SK-N-SH treated with all-trans-retinoic acid at 6 μM for 48 hours (cell line): ENCODE measurements at places on chromosomes 5 and 9.

GRCh38 chr9:17509701-17510100 lies 69.2 kb upstream of the SH3GL2 start:
- peak; percentile 37; the same call in 1 of the 3 replicates for ATAC-seq

DNA sequence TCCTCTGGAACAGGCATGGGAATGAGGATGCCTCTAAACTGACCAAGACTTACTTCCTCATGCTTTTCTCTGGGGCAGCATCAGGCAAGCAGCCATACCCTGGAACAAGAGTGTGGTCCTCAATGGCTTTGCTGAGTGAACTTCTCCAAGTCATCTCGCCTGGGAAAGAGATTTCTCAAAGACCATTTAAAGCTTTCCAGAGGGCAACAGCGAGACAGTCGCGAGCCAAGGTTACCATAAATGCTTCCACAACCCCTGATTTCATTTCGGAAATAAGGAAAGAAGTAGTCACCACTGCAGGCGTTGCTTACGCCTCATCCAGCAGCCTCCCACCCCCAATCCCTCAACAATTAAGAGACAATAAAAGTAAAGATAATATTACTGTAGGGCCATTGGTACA lies 1.1 kb upstream of the SNCAIP start:
- ATAC-seq = no peak

DNA sequence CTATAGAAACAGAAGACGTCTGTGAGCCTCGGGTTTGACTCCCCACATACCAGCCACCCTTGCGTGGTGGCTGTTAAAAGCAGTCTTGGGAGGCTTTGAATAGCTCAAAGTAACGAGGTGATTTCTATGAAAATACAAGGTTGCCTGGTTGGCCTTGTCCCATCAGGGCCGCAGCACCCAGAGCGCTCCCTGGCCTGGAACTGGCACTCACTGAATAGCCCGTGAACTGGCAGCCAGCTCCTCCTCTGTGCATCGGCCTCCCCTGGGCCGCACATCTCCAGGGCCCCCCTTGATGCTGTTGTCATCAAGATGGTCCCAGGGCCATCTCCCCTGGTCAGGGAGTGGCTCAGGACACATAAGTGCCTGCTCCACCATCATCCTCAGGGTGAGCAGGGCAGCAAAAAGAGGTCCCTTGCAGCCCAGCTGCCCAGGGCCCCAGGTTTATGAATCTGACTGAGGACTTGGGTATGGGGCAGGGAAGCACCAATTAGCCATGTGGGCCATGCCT lies 144.6 kb upstream of the PPP1R26 start:
- no peak for ATAC-seq

DNA sequence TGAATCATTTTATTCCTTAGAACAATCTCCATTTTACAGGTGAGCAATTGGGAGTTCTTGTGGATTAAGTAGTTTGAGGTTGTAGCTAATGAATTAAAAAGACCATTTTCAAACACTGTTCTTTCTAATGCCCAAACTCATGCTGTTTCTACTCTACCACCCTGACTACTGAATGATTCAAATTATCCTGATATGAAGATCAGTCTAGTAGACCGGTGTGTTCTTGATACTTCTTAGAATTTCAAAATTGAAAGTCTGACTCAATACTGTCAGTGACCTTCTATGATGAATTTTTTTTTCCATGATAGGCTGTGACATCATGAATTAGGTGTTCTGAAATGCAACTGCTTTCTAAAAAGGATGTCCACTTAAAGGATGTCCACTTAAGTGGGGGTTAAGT lies 515.5 kb downstream of the DMAC1 start:
- no peak for ATAC-seq

- ATAC-seq = no peak
These were observed 237.3 kb downstream of the TMEM167A start for GRCh38 chr5:82839881-82840280.

DNA sequence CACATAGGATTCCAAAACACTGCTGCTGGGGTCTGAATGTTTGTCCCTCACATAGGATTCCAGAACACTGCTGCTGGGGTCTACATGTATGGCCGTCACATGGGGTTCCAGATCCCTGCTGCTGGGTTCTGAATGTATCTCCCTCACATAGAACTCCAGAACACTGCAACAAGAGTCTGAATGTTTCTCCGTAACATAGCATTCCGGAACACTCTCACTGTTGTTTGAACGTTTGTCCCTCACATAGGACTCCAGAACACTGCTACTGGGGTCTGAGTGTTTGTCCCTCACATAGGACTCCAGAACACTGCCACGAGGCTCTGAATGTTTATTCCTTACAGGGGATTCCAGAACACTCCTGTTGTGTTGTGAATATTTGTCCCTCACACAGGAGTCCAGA lies 216.8 kb downstream of the FOXD4L6 start:
- ATAC-seq = no peak

GRCh38 chr9:37621273-37622121 lies 29.1 kb upstream of the TOMM5 start:
- no peak for ATAC-seq

DNA sequence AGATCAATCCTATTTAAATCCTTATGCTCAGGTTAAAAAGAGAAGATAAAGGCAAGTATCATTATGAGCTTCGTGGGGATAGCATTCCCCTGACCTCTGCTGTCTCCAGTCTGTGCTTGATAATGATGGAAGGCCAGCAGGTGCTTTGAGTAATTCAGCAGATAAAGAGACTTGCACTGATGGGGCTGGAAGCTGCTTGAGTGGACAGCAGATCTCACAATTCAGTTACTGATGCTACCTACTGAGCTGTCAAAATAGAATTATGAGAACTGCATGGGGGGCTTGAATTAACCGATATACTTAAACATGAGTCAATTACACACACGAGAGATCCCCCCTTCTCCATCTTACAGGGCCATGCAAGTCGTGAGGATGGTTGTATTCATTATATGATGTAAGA lies 107.7 kb upstream of the GPR151 start:
- no peak for ATAC-seq

- ATAC-seq = no peak
These were observed 169.0 kb downstream of the CDK5RAP2 start for GRCh38 chr9:120410925-120411501.

GRCh38 chr5:157718519-157718918 lies 12.7 kb upstream of the THG1L start:
- peak; percentile 95 for ATAC-seq

DNA sequence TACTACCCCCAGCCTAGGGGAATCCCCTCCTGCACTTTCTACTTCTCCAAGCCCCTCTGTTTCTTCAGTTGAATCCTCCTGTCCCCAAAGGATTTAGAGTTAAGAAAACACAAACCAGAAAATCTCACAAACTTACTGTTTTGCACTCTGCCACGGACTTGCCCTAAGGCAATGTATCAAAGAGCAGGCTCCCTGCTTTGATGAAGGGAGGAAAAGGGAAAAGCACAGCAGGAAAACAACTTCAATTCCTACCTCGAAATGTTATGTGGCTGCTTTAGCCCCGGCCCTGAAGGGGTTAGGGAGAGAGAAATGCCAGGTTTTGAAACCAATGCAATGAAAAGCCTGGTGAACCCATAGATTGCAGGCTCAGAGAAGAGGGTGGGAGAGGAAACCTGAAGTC lies 254.7 kb downstream of the MAN2A1 start:
- ATAC-seq = no peak

DNA sequence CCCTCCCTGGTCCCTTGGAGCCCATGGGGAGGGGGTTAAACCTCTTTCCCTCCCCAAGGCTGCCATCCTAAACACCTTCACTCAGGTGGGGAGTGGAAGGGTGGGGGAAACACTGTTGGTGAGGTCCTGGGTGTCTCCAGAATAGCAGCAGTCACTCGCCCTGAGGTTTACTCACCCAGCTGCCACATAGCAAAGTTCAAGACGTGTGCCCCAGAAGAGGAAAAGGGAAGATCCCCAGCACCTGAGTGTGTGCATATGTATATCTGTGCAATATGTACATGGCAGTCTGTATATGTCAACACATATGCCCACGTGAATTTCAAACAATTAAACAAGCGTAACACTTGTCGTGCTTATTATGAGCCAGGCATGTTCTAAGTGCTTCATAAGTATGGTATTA lies 31.3 kb upstream of the SMU1 start:
- ATAC-seq = no peak

DNA sequence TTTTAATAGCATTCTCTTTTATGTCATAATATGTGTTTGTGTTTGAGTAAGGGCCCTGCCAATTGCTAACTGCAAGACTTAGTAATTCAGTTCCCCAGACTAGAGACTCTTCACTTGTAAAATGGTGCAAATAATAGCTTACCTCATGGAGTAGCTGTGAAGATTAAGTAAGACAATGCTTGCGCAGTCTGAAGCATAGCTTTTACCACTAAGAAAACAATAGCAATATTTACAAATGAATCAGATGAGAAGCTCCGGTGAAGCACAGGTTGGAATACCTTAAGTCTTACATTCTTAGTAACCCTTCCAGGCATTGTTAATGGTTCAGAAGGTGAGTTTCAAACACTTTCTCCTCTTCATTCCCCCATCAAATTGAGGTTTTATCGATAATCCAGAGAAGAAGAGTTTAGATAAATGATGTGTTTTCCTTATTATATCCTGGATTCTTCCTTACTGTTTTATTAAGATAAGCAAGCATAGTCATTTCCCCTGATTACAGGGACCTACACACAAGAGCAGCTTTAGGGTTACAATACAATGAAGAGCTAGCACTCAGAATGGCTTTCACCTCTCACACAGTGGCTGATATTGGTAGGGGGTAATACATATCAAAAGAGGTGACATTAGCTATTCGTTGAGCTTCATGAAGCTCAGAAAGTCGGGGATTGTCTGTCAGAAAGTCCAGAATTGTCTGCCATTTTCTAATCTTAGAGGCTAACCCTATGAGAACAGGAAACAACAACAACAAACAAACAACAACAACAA lies 96.4 kb upstream of the EDIL3 start:
- ATAC-seq = no peak

GRCh38 chr5:9437741-9438240 lies 108.1 kb downstream of the SEMA5A start:
- ATAC-seq = peak; percentile 67
